ENCODE measurements at places on chromosomes 2 and 18.

DNA sequence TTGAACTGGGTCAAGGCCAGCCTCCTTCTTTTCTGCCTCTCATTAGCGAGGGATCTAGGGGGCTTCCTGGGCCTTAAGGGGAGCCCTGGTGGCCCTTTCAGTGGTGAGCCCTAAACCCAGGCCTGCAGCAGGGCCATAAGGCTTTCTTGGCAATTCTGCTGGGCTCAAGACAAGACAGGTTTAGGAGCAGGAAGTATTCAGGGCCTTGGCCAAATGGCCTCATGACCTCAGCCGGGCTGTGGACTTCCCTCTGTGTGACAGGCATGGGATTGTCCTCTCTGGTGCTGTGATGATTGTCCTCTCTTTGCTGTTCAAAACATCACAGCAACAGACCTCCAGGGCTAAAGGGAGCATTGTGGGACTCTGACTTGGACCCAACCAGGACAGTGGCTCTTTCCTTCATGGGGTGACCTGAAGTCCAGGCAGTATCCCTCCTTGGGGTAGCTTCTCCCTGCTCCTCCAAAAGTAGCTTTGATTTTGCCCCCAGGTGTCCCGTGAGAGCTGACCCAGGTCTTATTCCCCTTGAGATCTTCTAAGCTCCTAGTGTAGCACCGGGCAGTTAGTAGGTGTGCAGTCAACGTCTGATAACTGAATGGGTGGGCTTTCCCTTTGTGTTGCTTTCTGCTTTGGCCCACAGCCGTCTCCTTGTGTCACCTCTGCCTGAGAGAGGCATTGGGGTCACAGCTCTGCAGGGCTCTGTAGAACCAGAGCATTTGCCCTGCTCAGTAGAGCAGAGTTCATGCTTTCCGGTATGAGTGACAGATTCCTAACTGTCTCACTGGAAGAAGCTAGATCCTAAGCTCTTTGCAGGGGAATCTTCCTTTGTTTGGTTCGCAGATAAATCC, 14.7 kb downstream of the FOSL2 start:
- no peak for DNase-seq

DNA sequence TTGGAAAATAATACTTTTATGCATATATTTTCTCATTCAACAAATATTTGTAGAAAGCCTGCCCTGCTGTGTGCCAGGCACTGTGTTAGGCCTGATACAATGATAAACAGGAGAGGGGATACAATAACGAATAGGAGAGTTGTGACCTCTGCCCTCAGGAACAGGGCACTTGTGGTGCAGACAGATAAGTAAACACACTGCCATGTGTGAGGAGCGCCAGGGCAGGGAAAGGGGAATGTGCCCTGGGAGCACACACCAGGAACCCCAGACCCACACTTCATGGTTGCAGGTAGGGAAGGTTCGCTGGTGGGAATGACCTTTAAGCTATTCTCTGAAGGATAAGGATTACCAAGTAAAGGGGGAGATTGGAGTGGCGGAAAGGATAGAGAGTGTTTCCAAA, 42.2 kb upstream of the DSC1 start:
- DNase-seq = no peak

GRCh38 chr18:72419914-72420313, 124.2 kb downstream of the CBLN2 start:
- no peak for DNase-seq

GRCh38 chr2:196963961-196964360, 37.5 kb upstream of the PGAP1 start:
- no peak for DNase-seq

DNA sequence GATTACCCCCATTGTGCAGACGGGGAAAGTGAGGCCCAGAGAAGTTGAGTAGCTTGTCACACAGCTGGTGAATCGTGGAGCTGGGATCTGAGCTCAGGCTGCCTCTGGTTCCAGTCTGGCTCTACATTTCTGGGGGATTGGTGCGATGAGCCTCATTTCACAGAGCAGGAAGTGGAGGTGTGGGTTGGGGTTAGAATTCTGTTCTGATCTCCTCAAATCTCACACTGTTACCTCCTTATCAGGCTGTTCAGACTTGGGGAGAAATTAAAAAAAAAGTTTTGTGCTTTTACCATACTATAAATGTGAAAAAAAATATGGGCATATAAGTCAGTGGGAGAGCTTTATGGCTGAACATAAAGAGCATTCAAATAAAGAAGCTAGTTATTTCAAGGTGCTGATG, 21.6 kb downstream of the SH3RF3 start:
- no peak for DNase-seq

- DNase-seq = no peak
These were observed 41.4 kb downstream of the PDIA6 start for GRCh38 chr2:10770956-10771750.

DNA sequence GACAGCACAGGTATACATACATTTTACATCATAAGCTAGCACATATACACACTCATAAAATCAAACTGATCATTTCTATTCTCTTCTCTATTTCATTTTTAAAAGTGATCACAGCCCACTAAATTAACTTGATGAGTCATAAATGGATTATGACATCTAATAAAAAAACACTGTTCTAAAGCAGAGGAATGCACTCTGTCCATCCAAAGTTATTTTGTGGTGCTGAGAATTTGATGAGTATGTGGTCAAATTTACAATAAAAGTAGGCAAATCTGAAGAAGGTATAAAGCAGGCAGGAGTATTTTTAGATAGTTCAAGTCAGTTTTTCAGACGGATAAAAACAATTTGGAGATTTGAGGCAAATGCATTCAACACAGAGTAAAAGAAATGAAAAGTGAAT, 104.4 kb downstream of the NOL4 start:
- DNase-seq = no peak

GRCh38 chr18:50955253-50955652, 12.6 kb upstream of the ELAC1 start:
- no peak for DNase-seq

DNA sequence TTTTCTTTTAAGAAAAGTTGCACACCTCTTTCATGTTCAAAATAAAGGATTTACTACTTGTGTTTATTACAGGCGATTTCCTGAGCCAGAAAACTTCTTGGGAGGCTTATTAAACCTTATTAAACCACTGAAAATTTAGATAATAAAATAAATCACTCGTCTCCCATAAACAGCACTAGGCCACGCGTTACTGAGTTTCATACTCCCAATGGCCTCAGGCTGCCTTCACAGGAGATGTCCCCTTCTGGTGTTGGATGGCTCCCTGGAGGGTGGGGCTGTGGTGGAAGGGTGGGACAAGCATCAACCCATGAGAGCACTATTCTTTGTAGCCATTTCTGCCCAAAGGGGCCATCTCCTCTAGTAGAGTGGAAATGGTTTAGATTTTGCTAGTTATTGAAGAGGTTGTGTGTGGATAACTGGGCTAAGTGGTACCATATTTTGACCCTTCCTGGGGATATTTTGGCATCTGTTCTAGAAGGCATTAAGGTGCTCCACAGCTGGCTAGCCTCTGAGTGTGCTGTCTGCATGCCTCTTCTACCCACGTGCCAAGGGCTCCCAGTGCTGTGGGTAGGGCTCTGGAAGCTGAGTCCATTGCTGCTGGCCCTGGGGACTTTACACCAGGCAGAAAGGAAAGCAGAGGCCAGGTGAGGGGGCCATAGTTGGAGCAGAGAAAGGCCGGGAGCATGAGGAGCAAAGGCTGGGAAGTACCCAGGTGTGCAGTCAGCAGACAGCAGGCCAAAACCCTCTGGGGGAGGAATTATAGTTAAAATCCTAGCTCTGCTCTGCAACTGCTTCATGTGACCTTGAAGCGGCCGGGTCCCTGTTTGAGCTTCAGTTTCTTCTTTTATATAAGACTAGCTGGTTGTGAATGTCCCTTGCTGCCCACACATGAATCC, 121.7 kb upstream of the SMAD2 start:
- no peak for DNase-seq

DNA sequence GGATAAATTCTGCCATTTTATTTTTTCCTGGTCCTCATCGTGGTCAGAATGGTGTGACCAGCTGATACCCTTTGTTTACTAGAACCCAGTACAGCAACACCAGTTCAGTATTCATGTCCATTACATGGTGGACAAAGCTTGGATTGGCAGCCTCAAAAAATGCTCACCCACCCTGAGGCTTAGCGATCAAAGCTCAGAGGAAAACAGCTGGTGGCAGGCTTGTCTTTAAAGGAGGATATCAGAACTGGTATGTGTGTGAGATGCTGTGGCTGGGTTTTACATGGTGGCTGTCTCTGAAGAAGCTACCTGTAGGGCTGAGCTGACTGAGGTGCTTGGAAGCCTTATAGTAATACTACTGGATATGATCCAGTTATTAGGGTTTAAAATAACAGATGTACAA, 471.1 kb upstream of the MEX3C start:
- DNase-seq = no peak

- DNase-seq = no peak
These were observed 14.3 kb upstream of the TANC1 start for GRCh38 chr2:158953926-158954763.

DNA sequence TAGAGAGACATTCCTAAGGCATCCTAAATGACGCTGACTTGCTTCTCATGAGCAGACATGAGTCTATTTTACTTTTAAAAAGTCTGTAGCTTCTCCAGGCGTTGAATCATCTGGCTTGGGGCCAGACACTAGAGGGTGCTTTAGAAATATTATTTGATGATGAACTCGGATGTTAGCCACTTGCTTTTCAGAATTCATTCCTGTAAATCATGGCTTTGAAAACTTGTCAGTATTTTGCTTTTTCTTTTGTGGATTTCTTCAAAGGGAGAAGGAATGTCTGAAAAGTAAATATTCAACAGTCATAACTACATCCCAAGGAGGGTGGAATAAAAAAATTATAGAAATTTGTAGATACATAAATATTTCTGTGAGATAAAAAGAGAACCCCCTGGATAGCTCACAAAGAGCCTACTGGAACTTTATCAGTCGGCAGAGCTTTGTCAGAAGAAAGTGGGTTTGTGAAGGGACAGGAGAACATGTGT, 370.8 kb downstream of the OSR1 start:
- no peak for DNase-seq

DNA sequence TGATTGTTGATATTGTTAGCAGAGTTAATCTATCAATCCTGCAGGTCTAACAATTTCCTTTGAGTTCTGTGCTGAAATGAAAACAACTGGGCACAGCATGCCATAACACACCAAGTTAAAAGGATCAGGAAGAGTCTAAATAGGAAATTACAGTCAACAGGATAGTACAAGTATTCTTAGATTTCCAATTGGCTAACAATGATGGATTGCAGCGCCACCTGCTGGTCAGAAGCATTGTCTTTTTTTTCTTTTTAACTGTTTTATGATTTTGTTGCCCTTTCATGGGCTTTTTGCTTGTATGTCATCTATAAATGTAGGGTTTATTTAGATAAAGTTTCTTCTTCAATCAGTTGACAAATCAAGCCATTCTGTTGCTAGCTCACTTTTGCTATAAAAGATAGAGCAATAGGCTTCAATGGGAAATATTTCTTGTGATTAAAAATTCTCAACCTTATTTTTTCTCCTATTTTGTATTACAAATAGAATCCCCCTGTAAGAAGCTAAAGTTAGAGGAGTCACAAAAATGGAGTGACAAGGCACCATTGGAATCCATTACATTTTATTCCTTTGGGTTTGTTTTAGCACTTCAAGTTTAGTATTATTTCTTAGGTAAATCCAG, 40.8 kb upstream of the RPRM start:
- DNase-seq = peak; percentile 42

DNA sequence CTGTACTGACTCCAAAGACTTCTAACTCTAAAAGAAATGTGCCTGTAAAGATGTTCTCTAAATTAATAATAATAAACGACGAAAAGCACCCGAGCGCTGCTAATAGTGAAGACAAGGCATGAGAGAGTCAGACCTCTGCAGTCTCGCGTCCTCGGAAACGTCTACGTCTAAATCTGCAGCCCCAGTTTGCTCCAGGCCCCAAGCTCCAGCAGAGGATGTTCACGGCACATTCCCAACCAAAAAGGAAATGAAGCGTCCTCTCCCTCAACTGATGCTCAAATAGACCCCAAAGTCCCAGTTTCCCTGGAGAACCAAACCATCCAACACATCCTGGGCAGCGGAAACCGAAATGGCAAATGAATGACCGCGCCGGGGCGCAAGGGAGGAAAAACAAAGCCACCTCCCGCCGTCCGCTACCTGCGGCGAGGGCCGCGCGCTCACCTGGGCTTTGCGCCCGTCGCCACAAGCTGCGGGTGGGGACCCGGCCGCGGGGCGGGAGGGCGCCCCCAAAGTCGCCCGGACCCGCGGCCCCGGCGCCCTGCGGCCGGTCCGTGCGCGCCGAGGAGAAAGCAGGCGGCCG, 47.1 kb upstream of the CCDC150 start:
- DNase-seq = no peak

GRCh38 chr2:239960929-239961661, 64.0 kb downstream of the NDUFA10 start:
- DNase-seq = no peak

DNA sequence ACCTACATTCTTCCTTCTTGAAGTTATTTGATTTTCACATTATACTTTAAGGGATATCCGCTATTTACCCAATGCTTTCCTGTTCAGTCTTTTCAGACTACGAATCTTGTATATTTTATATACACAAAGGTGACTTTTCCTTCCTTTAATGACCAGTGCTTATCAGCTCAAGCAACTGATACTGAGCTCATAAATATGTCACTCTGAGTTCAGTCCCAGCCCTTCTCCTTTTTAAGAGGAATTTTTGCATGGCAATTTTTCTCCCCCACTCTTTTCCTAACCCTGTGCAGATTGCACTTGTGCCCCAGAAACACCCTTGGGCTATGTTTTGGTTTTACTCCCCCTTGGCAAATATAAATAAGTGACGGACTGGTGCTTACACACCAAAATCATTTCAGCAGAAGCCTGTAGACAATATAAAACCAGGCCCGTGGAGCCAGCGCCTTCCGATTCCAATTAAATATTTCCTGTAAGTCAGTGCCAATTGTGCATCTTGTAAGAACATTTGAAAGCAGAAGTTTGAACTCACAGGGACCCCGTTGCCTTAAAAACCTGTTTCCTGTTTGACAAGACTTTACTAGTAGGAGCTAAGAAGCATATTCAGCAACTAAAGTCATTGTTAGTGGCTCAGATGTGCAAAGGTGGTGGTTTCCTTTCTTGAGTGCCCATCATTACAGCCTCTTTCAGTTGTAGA, 66.3 kb upstream of the GATA6 start:
- no peak for DNase-seq

- DNase-seq = no peak
These were observed 63.5 kb upstream of the TTN start for GRCh38 chr2:178870703-178871102.

GRCh38 chr2:535222-535621, 142.0 kb downstream of the TMEM18 start:
- DNase-seq = no peak

DNA sequence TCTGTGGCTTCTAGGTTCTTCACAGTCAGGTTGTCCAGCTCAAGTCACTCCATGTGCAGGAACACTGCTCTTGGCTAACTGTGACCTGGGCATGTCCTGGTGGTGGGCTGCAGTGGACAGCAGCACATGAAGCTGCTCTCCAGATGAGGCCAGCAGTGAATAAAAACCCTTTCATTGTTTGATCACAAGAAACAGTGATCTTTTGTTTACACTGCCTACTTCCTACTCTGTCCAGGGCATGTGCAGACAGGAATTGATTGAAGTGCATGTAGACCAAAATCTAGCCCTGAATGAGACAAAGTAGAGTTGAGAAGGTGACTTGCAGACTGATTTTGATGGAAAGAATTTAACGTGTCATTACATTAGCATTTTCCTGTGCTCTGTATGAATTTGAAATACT, 34.9 kb downstream of the BCL2L11 start:
- DNase-seq = no peak

- peak; percentile 4 for DNase-seq
These were observed 706 bp downstream of the AGPS start for GRCh38 chr2:177393203-177393755.

GRCh38 chr2:200252265-200253067, 54.0 kb upstream of the SPATS2L start:
- DNase-seq = no peak

GRCh38 chr2:58616961-58617360, 375.8 kb upstream of the FANCL start:
- DNase-seq = no peak
